Stomach (tissue), 19 donors: ENCODE measurements at places on chromosomes 6 and 20. TPM values are rescaled to one million over a fixed set of nuclear protein-coding genes. Genes with fewer than 3 reads are reported as not detected.

TBP gene
- total RNA-seq, result 17.7 TPM

DNA sequence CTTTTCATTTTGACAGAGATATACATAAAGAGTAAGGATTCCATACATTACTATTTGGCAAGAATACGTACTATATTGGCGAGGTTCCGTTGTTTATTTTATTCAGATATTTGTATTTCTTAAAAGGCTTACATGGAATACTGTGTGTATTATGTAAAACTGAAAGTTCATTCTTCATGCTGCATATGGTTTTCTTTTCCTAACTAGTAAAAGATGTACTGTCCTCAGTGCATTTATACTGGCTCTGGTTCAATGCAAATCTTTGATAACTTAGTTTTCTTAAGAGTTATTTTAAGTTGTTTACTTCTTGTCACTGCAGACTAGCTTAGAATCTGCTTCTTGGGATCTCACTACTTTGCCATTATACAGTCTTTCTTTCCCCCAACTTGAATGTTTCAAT is 42.0 kb downstream of the ADGRB3 start:
- DNase-seq, result no peak
- no peaks in the 10 kb centered on the region for H3K36me3 ChIP-seq
- H3K27me3 ChIP-seq, result no peaks in the 10 kb centered on the region
- H3K4me3 ChIP-seq, result no peak overlapping the region
- no peaks in the 10 kb centered on the region for H3K4me1 ChIP-seq
- no peak overlapping the region for H3K27ac ChIP-seq

- H3K4me3 ChIP-seq, result no peak overlapping the region
- no peaks in the 10 kb centered on the region for H3K36me3 ChIP-seq
- no peaks in the 10 kb centered on the region for H3K27me3 ChIP-seq
- no peaks in the 10 kb centered on the region for H3K4me1 ChIP-seq
These were observed 20.6 kb upstream of the SGK2 start for GRCh38 chr20:43537921-43538877.

DNA sequence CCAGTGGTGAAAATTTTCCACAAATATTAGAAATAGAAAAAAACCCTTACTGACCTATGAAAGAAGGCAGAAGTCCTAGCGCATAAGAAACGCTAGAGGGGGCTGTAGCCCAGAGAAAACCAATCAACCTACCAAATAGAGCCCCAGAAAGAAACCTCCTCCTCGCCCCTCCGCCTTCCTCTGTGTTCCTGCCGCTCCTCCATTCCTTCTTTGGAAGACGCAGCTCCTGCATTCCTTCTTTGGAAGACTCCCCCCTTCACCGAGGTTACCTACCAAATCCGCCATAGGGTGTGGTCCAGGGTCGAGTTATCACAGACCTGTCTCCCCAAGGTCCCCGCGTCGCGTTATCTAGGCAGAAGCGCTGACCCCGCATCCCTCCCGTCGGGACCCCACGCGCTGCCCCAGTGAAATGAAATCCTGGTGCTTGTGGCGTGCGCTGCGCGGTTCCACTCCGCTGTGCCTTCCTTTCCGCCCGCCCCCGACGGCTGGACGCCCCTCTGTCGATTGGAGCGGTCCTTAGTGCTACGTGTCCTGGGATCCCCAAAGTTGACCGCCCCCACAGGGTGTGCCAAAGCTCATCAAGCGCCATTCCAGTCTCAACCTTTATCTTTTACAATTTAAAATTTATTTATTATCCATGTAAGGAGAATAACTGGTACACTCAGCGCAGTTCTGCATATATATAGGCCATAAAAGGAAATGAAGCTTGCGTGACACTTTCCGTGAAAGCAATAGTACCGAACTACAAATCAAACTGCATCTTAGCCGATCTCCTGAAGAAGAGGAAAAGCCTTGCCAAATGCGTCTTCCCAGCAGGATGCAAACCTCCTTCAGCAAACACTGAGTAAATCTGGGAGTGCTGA is 13.0 kb downstream of the RPP21 start:
- H3K36me3 ChIP-seq, result no peaks in the 10 kb centered on the region
- peaks cover 34% of the 10 kb centered on the region for H3K27me3 ChIP-seq
- H3K27ac ChIP-seq, result no peak overlapping the region
